ENCODE measurements at places on chromosomes 11 and 22. TPM values are rescaled to one million over a fixed set of nuclear protein-coding genes. Genes with fewer than 3 reads are reported as not detected.

- H3K36me3 ChIP-seq, result no peaks in the 10 kb centered on the region
Measured at GRCh38 chr11:24872186-24872585, 375.3 kb downstream of the LUZP2 start.

GRCh38 chr22:50467773-50468440 is 6.9 kb downstream of the SBF1 start:
- no peak for DNase-seq
- peaks cover 59% of the 10 kb centered on the region for H3K36me3 ChIP-seq
- no peak overlapping the region for H3K4me3 ChIP-seq

TTC36 gene
- 1.9 TPM for polyA plus RNA-seq

DNA sequence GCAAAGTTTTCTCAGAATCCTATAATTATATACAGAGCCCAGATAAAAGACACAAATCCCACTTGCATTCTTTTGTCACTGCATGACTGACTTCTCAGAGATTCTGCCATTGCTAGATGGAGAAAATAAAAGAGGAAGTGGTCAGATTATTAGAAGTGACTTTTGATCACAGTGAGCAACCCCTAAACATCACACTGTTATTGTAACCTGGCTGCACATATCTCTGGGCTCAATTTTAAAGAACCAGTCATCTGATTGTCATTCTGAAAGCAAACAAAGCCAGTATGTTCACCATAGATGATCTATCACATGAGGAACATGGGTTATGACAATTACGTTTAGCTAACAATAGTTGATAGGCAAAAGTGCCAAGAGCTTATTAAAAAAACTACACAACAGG is 47.8 kb downstream of the COPB1 start:
- H3K4me1 ChIP-seq, result no peaks in the 10 kb centered on the region
- no peaks in the 10 kb centered on the region for H3K27me3 ChIP-seq
- DNase-seq, result no peak
- H3K36me3 ChIP-seq, result peaks cover 16% of the 10 kb centered on the region
- no peak overlapping the region for H3K27ac ChIP-seq

- DNase-seq, result no peak
- peaks cover 13% of the 10 kb centered on the region for H3K27me3 ChIP-seq
- no peaks in the 10 kb centered on the region for H3K36me3 ChIP-seq
- no peak overlapping the region for H3K27ac ChIP-seq
- H3K4me1 ChIP-seq, result no peaks in the 10 kb centered on the region
Measured at GRCh38 chr11:74680035-74680671, 51.1 kb downstream of the CHRDL2 start.
